Left forelimb (tissue), 1 donor: ENCODE measurements at places on chromosomes 11 and 22.

DNA sequence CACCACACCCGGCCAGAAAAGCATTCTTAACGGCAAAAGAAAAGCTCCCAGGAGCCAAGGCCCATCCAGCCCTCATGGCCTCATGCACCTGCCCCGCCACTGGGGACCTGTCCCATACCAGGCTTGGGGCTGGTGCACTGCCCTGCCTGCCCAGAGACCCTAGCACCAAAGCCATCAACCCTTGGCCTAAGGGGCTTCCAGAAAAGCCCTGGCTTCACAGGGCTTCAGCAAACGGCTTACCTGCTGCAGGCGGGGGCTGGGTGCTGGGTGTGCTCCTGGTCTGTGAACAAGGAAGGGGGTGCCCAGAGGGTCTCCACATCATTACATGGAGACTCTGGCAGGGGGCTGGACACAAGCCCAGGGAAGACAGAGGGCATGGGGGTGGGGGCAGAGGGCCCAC is 89.5 kb downstream of the CELSR1 start:
- no peak for DNase-seq

GRCh38 chr22:26777156-26777801 is 119.9 kb downstream of the MIAT start:
- no peak for DNase-seq

GRCh38 chr11:122686111-122686510 is 30.6 kb downstream of the UBASH3B start:
- DNase-seq, result no peak

DNA sequence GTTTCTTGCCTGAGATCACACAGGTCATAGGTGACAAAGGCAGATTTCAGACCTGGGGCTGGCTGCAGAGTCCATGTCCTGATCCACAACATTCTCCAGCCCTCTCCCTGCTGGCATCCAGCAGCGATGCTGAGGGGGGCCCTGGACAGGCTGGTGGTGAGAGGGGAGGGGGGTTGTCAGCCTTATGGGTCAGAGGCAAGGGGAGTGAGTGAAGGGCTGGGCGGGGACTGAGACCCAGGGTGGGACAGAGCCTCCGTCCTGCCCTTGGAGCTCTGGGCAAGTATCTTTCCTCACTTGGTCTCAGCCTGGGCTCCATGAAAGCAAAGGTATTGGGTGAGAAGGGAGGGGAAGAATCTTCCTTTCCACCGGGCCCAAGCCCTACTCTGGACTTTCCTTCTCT is 66.7 kb upstream of the RASD2 start:
- no peak for DNase-seq

DNA sequence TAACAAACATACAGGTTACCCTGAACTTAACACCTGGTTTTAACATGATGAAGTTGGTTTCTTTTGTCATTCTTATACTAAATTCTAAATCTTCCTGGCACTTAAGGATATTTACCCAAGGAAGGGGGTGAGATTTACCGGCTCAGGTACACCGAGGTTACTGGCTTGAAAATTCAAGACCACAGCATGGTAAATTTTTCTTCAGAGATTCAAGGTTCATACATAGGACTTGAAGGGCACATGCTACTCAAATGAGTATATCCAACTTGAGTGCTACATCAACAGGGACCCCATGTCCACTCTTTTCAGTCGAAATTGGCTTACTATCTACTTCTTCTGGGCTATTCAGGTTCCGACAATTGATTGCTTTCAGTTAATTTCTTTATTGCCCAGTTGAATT is 12.7 kb downstream of the SERPING1 start:
- DNase-seq, result no peak
